Activated naive CD8-positive, alpha-beta T cell treated with anti-CD3 and anti-CD28 coated beads, Interleukin-2, amount 10 ng/mL, durations not matched to agents 7 days and 5 days (primary cell): ENCODE measurements at places on chromosomes 5 and 9. TPM values are rescaled to one million over a fixed set of nuclear protein-coding genes. Genes with fewer than 3 reads are reported as not detected.

GRCh38 chr9:114141553-114142402 lies 13.6 kb upstream of the COL27A1 start:
- DNase-seq = no peak

- no peak for DNase-seq
These were observed 17.9 kb downstream of the TNFSF15 start for GRCh38 chr9:114787781-114788498.

- DNase-seq = no peak
These were observed 61.3 kb downstream of the ANKH start for GRCh38 chr5:14810282-14810681.

- no peak for DNase-seq
These were observed 195.8 kb downstream of the SREK1 start for GRCh38 chr5:66339896-66340295.

GRCh38 chr5:64384765-64385164 lies 121.0 kb upstream of the RGS7BP start:
- DNase-seq = no peak

DNA sequence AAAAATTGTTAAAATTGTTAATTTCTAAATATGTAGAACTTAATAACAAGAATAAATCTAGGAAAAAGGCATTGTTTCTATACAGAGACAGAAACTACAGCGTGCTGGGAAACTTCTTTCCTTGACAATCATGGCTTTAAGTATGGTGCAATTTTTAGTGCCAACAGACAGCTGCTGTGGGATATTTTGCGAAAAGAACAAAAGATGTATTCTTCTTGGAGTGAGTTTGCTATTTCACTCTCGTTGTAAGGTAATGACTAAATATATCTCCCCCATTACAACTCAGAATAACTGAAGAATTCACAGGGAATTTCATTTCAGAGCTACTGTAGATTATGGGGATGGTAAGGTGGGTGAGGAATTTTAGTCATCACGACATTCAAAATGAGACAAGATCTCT lies 2055.0 kb upstream of the ACO1 start:
- no peak for DNase-seq

DNA sequence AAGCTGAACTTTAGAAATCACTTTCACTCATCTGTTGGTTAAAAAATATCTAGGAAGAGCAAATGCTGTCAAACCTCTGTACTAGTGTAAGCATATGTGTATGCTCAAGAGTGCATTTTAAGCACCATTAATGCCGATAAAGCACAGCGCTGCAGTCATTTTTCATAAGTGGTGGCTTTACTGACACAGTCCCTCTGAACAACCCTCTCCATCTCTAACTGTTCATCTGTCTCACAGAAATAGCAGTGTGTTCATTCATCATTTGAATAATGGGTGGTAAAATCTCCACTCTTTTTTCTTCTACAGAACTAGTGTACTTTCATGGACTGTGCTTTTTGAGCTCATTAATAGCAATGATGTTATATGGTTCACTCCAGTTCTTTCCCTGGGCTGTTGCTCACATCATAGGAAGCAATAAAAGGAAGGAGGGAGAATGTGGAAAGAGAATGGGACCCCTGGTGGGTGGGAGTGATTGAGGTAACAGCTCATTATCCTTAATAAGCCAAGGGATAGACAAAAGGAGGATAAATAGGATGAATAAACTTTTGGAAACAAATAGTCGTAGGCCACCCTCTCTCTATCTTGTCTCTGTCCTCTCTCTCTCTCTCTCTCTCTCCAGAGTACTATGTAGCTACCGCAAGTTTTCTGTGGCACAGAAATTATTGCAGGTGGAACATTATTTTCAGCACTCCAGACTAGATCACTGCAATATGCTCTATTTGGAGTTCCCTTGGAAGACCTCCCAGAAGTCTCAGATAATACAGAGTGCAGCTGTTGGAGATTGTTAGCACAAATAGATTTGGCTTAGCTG lies 117.9 kb upstream of the PRDM9 start:
- no peak for DNase-seq

DNA sequence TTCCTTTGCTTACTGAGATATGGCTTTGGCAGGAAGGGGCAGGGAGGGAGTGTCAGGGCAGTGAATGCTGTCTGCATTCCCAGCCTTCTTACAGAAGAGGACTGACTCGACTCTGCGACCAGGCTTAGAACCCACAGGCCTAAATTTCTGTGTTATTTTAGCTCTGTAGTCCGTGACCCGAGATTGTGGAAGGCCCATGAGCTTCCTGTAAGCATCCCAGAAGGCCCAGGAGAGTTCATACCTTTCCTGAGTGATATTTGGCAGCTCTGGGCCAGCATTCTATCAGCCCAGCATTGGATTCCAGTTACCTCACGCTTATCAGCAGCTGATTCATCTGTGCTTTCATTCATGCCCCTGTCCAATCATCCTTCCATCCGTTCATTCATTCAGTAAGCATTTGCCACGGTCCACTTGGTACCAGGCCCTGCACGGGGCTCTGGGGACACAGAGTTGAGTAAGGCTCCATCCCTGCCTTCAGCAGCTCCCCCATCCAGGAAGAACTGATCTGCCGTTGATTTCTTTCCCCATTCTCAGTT lies 28.2 kb upstream of the RPL26L1 start:
- DNase-seq = no peak

Gene RPL12
- 1,343 TPM for total RNA-seq

DNA sequence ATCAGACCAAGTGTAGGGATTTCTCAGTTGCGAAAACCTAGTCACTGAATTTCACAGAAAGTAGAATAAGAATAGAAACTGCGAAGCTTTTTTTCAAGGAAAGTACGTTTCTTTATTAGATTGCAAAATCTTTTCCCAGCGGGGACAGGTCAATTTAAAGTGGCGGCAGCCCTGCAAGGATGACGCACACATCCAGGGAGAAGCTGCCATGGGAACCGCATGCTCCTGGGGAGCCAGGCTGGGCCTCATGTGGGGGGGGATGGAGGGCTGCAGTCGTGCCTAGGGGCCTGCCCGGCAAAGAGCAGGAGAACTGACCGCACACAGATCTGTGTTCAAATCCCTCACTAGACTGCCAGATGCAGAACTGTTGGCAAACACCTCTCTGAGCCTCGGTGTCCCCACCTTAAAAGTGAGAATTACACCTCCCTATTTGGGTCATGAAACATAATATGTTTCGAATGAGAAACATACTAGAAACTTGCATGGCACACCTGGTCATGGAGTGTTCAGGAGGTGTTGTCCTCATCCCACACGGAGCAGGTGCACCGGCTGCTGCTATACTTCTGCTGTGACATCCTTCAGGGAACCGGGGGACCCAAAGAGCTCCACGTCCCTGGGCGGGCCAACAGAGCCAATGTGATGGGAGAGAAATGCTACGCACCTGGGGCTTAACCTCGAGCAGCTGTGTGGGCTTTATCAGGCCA lies 127.8 kb upstream of the PHYKPL start:
- DNase-seq = no peak

DNA sequence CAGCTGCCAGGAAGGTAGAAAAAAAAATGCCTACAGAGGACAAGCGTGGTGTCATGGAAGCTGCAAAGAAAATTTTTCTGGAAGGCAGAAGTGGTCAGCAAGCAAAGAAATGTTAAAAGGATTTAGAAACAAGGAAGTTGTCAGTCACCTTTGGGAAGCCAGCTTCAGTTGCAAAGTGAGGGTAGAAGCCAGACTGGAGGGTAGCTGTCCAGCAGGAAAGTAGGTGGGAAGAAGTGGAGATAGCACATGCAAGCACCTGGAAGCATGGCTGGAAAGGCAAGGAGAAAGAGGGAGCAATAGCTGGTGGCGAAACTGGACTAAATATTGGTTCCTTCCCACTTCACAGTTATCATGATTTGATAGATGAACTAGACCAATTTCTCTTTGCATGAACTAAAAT lies 54.3 kb downstream of the ADRB2 start:
- no peak for DNase-seq

Gene CXCL14
- total RNA-seq = not detected

DNA sequence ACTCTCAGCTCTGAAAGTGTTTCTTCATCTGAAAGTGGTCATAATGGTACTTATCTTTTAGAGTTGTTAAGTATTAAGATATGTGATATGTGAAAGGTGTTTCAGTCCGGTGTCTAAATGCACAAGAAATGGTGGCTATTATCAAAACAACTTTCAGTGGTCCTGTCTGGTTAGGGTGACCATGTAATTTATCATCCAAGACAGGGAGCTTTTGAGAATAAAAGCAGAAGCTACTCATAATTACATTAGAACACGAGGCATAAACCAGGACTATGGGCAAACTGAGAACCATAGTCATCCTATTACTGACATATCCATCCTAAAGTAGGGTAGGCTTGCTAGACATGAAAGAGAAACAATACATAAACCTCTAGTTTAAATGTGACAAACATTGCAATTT lies 418.1 kb upstream of the SEMA6A start:
- no peak for DNase-seq

- no peak for DNase-seq
These were observed 12.4 kb upstream of the TMC1 start for GRCh38 chr9:72509053-72509452.

DNA sequence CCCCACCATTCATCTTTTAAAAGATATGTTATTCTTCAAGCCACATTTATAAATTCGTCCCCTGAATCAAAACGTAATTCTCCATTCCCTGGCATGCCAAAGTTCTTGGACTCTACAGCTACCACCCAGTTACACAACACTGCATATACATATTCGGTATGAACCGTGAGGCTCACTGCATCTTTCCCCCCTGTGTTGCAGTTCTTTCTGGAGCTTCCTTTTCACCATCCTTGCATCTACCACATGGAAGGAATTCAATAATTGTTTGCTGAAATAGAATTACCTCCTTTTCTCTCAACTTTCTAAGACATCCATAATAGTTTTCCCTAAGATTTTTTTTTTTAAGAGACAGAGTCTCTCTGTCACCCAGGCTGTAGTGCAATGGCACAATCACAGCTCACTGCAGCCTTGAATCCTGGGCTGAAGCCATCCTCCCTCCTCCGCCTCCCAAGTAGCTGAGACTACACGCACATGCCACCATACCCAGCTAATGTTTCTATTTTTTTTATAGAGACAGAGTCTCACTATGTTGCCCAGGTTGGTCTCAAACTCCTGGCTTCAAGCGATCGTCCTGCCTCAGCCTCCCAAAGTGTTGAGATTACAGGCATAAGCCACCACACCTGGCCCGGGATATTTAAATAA lies 3.3 kb downstream of the LPAR1 start:
- no peak for DNase-seq

DNA sequence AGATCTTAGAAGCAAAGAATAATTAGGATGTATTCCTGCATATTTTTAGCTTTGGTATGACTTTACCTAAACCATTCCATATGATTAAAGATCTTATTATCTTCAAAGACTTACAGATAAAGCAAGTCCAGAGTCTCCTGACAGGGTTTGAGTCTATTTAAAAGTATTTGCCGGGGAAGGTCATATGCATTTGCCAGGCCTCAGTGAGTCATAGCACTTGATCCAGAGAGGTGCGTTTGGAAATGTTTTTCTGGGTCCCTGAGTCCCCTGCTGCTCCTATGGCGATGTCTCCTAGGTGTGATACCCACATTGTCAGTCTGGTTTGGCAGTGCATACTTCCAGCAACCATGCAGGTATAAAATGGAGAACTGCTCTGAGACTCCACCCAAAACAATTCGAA lies 217.0 kb downstream of the FBXL7 start:
- DNase-seq = no peak

GRCh38 chr9:16426716-16427115 lies 443.8 kb downstream of the BNC2 start:
- DNase-seq = no peak

DNA sequence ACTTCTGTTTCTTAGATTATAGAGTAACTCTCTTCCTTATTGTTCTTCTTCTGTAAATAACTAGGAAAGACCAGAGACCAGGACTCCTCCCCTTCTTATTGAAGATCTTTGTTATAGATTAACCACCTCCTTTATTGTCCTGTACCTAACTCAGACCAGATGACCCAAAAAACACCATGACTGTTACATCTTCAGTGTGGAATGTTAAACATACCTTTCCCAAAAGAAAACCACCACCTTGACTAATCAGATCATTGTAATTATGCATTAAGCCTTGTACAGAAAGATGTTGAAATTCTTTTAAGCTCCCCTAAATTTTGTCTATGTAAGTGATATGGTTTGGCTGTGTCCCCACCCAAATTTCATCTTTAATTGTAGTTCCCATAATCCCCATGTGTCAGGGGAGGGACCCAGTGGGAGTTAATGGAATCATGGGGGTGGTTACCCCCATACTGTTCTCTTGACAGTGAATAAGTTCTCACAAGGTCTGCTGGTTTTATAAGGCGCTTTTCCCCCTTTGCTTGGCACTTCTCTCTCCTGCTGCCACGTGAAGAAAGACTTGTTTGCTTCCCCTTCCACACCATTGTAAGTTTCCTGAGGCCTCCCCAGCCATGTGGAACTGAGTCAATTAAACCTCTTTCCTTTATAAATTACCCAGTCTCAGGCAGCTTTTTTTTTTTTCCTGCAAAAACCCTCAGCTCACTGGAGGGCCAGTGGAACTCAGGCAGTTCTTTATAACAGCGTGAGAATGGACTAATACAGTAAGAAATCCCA lies 26.3 kb downstream of the ARSB start:
- no peak for DNase-seq

GRCh38 chr5:181182651-181183050 lies 22.3 kb downstream of the TRIM7 start:
- DNase-seq = no peak

Gene IFNA21
- not detected for total RNA-seq

DNA sequence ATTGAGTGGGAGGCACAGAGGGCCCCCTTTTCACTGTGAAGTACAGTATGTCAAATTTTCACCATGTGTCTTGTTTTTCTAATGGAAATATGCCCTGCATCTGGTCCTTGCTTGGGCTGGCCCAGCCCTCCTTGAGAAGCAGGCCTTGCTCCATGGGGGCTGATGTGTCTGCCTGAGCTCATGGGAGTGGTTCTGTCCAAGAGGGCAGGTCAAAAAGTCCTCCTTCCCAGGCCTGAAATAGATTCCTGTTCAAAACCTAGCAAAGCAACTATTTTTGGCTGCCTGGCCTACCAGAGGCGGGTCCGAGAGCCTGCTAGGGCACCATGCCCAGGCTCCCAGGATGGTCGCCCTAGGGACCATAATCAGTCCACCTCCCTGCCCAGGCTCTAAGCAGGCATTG lies 40.5 kb upstream of the NEURL1B start:
- no peak for DNase-seq

DNA sequence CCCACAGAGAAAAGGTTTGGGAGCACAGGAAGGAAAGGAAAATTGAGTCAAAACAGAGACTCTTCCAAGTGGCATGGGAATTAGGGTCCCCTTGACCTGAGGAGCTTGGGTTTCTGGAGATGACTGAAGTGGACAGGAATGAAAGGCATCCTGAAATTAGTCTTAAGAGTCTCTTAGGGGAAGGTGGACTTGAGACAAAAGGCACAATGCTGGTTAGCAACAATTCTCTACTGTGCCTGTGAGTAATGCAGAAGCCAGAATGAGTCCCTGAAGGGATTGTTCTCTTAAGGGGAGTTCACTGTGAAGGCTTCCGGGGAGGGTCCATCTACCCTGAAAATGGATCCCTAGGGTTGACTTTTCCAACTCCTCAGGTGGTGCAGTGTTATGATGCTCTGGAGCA lies 58.4 kb upstream of the FOXE1 start:
- DNase-seq = no peak

DNA sequence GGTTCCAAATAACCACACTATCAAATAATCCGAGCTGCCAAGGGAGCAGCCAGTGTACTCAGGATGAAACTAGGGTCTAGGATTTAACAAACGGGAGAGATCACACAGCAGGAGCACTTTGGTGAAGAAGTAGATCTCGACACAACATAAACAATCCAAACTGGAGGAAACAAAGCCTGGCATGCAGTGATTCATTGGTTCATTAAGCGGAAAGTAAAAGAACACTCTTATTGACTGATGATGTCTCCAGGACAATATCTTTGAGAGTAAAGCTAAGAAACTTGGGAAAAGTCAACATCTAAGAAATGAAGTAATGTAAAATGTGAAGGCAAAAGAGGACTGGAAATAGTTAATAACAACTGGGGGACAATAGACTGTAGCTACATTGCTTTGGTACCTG lies 1478.3 kb upstream of the CDH9 start:
- DNase-seq = no peak
